ENCODE measurements at places on chromosomes 5 and 9. TPM values are rescaled to one million over a fixed set of nuclear protein-coding genes. Genes with fewer than 3 reads are reported as not detected.

GRCh38 chr5:172163346-172163745, 24.7 kb downstream of the STK10 start:
- H3K4me3 ChIP-seq, result no peak overlapping the region
- DNase-seq, result no peak
- no peak overlapping the region for H3K27ac ChIP-seq
- H3K27me3 ChIP-seq, result no peaks in the 10 kb centered on the region
- H3K36me3 ChIP-seq, result no peaks in the 10 kb centered on the region

- H3K4me1 ChIP-seq, result peaks cover 30% of the 10 kb centered on the region
- H3K27me3 ChIP-seq, result no peaks in the 10 kb centered on the region
- no peak overlapping the region for H3K27ac ChIP-seq
- H3K4me3 ChIP-seq, result no peak overlapping the region
Observed at GRCh38 chr9:4933177-4933576, 51.9 kb upstream of the JAK2 start.

GRCh38 chr5:133244242-133244641, 192.4 kb downstream of the HSPA4 start:
- no peaks in the 10 kb centered on the region for H3K4me1 ChIP-seq
- H3K27me3 ChIP-seq, result no peaks in the 10 kb centered on the region
- no peak overlapping the region for H3K4me3 ChIP-seq
- no peak for DNase-seq
- no peaks in the 10 kb centered on the region for H3K36me3 ChIP-seq

GRCh38 chr9:109585796-109586195, 87.7 kb upstream of the PTPN3 start:
- peaks cover 7% of the 10 kb centered on the region for H3K27me3 ChIP-seq
- no peak overlapping the region for H3K27ac ChIP-seq
- H3K4me1 ChIP-seq, result no peaks in the 10 kb centered on the region
- H3K4me3 ChIP-seq, result no peak overlapping the region

GRCh38 chr9:34332076-34332964, 3.0 kb downstream of the NUDT2 start:
- peak; percentile 53 for DNase-seq
- no peak overlapping the region for H3K4me3 ChIP-seq
- H3K27me3 ChIP-seq, result no peaks in the 10 kb centered on the region
- H3K36me3 ChIP-seq, result peaks cover 2% of the 10 kb centered on the region
- H3K4me1 ChIP-seq, result peaks cover 14% of the 10 kb centered on the region

GRCh38 chr9:130932255-130933079, 6.6 kb downstream of the FIBCD1 start:
- no peak for DNase-seq
- H3K4me3 ChIP-seq, result no peak overlapping the region
- no peak overlapping the region for H3K27ac ChIP-seq
- peaks cover 10% of the 10 kb centered on the region for H3K27me3 ChIP-seq
- peaks cover under 1% of the 10 kb centered on the region for H3K4me1 ChIP-seq

GRCh38 chr5:141412854-141413539, at the start of gene PCDHGA10:
PCDHGA10 (plus strand) TSS chr5:141412987; CDS start chr5:141413176, 189 bp downstream.
- H3K27ac ChIP-seq, result no peak within 1 kb of the TSS
- H3K4me1 ChIP-seq, result peaks cover 11% of the 10 kb centered on the region
- peaks cover 44% of the 10 kb centered on the region for H3K27me3 ChIP-seq

DNA sequence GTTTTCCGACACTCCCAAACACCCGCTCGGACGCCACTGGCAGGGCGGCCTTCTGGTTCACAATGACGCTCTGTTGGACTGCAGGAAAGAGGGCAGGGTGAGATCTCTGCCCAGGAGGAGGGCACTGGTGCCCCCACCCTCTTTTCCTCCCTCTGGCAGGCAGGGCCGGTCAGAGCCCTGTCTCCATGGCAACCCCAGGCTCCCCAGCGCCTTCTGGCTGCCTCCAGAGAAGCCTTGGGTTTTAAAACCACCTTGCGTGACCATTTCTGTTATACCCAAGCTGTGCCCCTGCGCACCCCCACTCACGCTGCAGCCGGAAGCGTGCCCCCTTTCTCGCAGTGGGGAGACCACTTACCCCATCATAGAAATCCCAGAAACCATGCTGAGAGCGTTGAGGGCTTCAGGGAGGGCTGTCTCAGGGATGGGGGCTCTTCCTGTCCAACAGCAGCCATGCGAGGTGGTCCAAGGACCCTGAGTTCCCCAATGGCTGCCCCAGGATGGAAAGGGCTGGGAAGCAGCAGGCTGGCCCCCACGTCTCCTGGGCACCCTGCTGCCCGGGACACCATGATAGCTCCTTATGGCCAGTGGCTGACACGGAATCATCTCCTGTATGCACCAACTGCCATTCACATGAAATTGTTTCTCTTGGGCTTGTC, 7.3 kb downstream of the C9orf50 start:
- H3K4me3 ChIP-seq, result no peak overlapping the region
- no peak for DNase-seq
- no peaks in the 10 kb centered on the region for H3K36me3 ChIP-seq
- H3K27ac ChIP-seq, result no peak overlapping the region
- H3K27me3 ChIP-seq, result no peaks in the 10 kb centered on the region
- peaks cover 14% of the 10 kb centered on the region for H3K4me1 ChIP-seq

DNA sequence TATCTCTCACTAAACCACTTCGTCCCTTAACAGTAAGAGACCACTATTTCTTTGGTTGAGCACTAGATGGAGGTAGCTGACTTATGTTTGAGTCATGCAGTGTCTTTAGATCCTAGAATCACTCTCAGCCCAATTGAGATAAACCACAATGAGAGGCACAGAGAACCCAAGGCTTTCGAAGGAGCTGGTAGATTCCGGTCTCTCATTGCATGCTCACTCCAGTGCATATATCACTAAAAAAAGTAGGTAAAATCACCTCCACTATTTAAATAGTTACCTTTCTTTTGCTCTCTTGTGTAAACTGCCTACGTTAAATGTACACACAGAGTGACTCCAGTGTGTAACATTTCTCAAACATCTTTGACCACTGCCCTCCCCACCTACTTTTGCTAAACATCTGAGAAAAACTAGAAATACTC, 27.6 kb downstream of the ACTL7A start:
- peaks cover 7% of the 10 kb centered on the region for H3K36me3 ChIP-seq
- H3K27ac ChIP-seq, result no peak overlapping the region
- no peaks in the 10 kb centered on the region for H3K4me1 ChIP-seq
- no peaks in the 10 kb centered on the region for H3K27me3 ChIP-seq
- DNase-seq, result no peak

PDGFRB gene
- total RNA-seq, result 3.6 TPM

RASEF gene
- total RNA-seq, result not detected
